Ureter (tissue), 1 donor: ENCODE measurements at places on chromosomes 7 and 10. TPM values are rescaled to one million over a fixed set of nuclear protein-coding genes. Genes with fewer than 3 reads are reported as not detected.

DNA sequence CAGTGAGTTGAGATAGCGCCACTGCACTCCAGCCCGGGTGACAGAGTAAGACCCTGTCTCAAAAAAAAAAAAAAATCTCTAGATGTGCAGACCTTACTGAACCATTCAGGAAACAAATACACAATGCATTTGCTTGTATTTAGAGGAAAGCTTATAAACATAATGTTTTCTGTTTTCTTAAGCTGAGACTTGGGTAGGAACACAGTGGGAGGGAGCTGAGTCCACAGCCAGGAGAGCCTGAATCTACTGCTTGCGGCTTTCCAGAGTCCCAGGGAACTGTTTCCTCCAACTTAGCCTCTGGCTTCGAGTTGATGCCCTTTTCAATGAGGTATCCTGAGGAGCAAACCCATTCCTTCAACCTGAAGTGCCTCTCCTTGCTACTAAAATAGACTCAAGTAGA, 83.0 kb upstream of the PITRM1 start:
- DNase-seq = no peak

The ASAH2B gene
- 4.8 TPM for total RNA-seq

The GHRHR gene
- not detected for total RNA-seq

The EMX2 gene
- total RNA-seq = 46.1 TPM

The HOXA11 gene
- 16.6 TPM for total RNA-seq

GRCh38 chr7:5497295-5498103, 73.9 kb upstream of the TNRC18 start:
- DNase-seq = no peak

The AQP1 gene
- 373 TPM for total RNA-seq

GRCh38 chr10:105759669-105760068, 1118.6 kb downstream of the SORCS3 start:
- DNase-seq = no peak

- DNase-seq = peak; percentile 64
Observed at GRCh38 chr10:113959383-113959760, 84.3 kb upstream of the ADRB1 start.

GRCh38 chr7:25087855-25088254, 37.2 kb downstream of the CYCS start:
- DNase-seq = no peak

DNA sequence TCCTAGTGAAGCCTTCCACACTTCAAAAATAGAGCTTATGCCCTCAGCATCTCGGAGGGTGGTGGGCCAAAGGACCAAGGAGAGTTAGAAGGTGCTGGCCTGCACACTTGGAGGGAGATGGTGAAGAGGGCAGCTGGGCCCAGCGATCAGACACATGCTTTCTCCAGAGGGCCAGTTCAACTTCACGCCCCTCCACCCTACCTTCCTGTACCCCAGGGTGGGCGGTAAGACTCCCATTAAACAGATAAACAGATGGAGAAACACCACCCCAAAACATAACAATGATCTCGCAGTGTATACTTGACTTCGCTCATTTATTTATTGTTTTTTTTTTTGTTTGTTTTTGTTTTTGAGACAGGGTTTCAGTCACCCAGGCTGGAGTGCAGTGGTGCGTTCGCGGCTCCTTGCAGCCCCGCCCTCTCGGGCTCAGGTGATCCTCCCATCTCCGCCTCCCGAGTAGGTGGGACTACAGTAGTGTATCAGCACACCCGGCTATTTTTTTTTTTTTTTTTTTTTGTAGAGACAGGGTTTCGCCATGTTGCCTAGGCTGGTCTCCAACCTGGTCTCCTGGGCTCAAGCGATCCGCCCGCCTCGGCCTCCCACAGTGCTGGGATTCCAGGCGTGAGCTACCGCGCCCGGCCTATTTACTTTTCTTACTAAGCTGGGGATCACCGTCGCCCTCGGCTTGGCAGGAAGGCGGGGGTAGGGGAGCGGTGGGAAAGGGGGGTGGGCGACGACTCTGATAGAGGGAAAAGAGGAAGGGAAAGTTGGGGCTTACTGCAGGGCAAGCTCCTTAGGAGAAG, 1.8 kb downstream of the C10orf95 start:
- peak; percentile 87 for DNase-seq

DNA sequence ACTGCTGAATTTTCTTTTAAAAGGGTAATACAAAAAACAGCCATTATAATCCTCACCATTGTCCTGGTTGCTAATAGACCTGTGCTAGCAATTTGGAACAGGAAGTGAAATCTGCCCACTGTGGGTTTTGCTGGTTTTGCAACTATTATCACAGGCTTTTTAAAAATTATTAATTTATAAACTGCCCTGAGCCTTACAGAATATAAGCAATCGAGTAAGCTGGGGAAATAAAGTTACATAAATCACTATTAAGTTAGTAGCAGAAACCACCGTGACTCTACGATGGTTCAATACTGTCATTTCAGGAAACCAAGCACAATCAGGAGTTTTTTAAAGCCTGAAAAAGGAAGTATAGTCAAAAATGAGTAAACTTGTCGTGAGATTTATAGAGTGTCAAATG, 62.3 kb downstream of the TMEM26 start:
- no peak for DNase-seq

DNA sequence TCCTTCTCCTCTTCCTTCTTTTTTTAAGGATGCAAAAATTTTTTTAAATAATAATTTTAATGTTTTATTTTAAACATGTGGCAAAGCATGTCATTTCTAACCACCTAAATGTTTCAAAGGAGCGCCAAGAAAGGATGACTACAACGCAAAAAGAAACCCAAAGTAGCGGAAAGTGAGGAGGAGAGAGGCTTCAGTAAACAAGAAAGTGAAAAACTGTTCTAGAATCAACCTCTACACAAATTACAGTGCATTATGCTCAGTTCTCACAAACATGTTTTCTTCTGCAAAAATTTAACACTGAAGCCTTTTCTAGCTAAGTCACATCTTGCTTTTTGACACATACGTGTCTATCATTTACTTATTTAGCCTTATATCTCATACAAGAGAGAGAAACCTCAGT, 948.6 kb downstream of the GATA3 start:
- no peak for DNase-seq

DNA sequence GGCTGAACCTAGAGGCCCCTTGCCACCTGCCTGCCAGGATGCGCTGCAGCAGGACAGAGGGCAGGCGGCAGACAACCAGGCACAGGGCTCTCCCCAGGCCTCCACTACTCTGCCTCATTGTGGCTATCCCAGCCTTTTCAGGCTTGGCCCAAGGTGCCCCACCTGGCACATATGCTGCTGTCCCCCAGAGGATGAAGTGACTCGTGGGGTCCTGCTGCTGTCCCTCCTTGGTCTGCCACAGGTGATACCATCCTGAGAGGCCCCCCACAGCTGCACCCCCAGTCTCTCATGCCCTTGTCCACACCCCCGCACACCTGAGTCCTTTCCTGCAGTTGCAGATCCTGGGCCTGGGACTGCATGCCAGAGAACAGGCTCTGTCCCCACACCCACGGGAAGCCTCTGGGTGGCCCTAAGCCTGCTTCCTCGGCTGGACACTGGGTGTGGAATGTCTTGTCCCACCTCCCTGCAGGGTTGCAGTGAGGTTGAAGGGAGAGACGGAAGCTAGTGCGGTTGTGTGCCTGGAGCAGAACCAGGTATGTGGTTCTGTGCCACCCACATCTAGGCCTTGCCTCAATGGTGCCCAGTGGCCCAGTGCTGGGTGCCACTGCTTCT, 55.3 kb downstream of the RASGEF1A start:
- DNase-seq = no peak

GRCh38 chr10:33122014-33122809, 164.2 kb upstream of the ITGB1 start:
- no peak for DNase-seq

DNA sequence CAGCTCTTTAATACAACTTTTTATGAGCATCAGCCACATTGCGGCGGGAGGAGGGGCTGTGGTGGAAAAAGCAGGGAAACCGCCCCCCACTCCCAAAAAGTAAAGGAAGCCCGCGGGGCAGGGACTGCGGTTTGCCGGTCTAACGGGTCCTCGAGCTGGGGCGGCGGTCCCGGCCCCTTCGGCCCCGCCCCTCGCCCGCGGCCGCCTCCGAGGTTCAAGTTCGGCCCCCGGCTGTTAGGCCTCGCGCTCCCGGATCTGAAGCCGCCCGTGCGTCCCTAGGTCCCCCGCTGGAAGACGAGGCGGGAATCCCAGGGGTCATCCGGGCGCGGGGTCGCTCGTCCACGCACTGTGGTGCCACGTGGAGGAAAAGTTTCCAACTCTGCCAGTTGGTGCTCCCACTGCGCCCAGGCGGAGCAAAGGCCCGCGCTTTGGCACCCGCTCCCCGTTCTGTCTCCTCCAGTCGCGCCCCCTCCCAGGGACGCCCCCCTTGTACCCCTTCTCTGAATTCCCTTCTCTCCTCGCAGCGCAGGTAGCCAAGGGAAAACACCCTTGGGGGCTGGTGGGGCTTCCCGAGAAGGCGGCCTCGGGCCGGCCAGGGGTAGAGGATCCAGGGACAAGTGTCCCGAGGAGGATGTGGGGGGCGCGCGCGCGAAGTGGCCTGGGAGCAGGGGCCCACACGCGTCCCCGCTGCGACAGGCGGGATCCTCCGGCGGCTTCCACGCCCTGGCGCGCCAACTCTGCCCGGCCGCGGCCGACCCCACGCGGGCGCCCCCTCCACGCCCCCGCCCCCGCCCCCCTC, 798 bp upstream of the AUTS2 start:
- peak; percentile 60 for DNase-seq

The OPALIN gene
- not detected for total RNA-seq

The UPK3B gene
- total RNA-seq = 111 TPM

DNA sequence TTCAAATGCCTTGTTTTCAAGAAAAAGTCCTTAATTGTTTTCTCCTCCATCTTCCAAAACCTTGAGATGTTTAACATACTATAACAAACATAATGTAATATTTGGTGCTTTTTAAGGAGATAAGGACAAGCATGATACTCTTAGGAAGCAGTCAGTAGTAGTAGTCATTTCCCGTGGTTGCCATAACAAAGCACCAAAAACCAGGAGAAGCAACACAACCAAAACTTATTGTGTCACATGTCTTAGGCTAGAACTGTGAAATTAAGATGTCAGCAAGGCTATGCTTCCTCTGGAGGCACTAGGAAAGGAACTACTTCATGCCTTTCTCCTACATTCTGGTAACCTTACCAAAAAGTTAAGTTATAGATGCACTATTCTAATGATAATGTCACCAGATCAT, 106.8 kb downstream of the MBL2 start:
- no peak for DNase-seq

- no peak for DNase-seq
Observed at GRCh38 chr10:109820620-109821405, 102.5 kb downstream of the XPNPEP1 start.

DNA sequence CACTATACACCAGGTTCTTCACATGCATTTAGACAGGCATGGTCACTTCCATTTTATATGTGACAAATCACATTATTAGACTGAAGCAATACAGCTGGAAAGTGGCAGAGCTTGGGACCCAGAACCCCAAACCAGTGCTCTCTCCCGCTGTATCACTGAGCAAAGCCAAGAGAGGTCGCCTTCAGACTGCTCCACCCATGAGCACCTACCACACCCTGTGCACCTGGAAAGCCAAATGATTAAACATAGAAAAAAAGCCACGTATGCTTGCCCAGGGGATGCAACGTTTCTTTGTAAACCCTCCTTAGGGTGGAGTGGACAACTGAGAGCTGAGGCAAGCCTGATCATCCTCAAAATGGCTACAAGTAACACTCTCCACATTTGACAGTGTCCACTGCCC, 72.5 kb downstream of the CCDC6 start:
- DNase-seq = no peak

DNA sequence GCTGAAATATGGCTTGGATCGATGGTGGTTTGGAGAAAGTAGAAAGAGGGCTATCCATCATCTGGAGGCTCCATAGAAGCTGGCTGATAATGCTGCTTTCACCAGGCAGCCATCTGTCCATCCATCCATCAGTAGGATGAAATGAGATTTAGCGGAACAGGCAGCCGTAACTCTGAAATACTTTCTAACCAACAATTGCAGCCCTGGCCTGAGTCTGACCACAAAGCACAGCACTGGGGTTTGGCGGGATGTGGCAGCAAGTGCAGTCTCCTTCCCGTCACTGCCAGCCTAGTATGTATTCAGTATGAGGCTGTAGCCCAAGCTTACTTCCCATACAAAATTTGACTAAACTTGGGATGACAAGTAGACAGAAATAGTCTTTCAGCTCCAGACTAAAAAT, 38.0 kb downstream of the R3HCC1L start:
- no peak for DNase-seq

GRCh38 chr7:233249-234035, 41.1 kb downstream of the FAM20C start:
- no peak for DNase-seq

DNA sequence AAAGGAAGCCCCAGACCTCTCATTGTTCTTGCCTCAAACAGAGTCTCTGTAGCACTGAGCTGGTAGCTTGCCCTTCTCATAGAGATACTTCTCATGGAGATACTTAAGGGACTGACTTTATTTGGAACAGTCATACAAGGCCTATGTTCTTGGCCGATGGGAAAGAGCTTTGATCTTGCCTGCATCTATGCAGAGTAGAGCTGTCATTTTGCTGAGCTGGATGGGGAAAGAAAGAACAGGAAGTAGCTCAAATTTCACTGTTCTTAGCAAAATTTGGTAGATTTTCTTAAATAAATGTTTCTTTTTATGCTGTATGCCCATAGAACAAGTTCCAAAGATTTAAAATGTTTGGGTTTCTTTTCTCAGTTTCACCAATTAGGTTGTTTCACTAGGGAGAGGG, 119.3 kb upstream of the SEC61G start:
- no peak for DNase-seq

- DNase-seq = no peak
Observed at GRCh38 chr7:98802088-98802780, 67.6 kb downstream of the TMEM130 start.

The SP8 gene
- not detected for total RNA-seq

DNA sequence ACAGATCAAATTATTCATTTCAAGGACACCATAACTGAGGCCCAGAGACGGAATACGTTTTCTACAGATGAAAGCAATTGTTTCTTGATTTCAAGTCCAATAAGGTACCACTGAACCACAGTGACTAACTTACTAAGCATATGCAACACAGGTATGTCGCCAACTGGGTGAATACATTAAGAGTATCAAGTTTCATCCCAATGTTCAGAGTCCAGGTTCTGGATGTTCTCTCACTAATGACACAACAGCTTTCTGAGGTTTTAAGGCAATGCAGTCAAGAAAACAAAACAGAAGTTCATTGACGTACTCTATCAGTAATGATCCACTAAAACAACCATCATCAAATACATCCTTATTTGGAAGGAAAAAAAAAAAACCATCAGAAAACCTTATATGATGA, 35.8 kb downstream of the NSUN6 start:
- no peak for DNase-seq

GRCh38 chr10:124351481-124352220, 67.1 kb downstream of the OAT start:
- no peak for DNase-seq

GRCh38 chr7:1607696-1608095, 37.9 kb upstream of the PSMG3 start:
- no peak for DNase-seq

GRCh38 chr7:100575746-100576383, 2.2 kb upstream of the SAP25 start:
- no peak for DNase-seq

- no peak for DNase-seq
Observed at GRCh38 chr7:74104702-74105101, 21.1 kb downstream of the LIMK1 start.

DNA sequence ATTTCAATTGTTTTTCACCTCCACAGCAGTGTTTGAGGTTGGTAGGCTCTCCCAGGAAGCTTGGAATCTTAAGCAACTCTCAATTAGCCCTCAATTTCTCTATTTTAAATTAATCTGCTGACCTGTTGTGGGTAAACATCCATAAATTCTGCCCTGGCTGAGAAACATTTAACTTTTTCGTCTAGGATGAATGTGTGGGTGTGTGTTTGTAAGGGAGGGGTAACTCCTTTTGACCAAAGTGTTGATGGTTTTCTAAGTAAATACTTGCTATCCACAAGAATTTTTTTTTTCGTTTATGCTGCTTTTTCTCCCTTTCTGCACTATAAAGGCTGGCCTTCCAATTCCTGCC, 973 bp downstream of the PPP3CB start:
- no peak for DNase-seq
